ENCODE measurements at places on chromosomes 7 and 10.

GRCh38 chr10:21508706-21509331, 16.7 kb downstream of the SKIDA1 start:
- DNase-seq, result no peak

- no peak for DNase-seq
These were observed 36.3 kb upstream of the GOT1 start for GRCh38 chr10:99466632-99467223.

GRCh38 chr7:106749165-106749564, 88.2 kb upstream of the CCDC71L start:
- no peak for DNase-seq

DNA sequence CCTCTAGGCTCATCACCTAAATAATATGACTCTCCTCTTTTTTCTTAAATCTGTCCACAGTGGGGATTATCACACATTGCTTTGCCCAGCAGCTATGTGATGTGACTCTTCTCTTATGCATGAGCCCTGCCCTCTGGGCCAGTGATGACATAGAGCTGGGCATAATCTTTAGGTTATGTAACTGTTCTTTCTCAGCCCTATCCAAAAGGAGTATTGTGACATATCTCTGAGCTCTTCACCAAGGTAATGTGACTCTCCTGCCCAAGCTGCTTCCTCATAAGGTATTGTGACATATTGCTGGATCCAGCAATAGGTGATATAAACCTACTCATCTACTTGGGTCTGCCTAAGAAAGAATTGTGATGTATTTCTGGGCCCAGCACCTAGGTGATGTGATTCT, 37.7 kb upstream of the ZNF107 start:
- no peak for DNase-seq

GRCh38 chr7:149075286-149075685, 15.2 kb downstream of the ZNF786 start:
- no peak for DNase-seq

DNA sequence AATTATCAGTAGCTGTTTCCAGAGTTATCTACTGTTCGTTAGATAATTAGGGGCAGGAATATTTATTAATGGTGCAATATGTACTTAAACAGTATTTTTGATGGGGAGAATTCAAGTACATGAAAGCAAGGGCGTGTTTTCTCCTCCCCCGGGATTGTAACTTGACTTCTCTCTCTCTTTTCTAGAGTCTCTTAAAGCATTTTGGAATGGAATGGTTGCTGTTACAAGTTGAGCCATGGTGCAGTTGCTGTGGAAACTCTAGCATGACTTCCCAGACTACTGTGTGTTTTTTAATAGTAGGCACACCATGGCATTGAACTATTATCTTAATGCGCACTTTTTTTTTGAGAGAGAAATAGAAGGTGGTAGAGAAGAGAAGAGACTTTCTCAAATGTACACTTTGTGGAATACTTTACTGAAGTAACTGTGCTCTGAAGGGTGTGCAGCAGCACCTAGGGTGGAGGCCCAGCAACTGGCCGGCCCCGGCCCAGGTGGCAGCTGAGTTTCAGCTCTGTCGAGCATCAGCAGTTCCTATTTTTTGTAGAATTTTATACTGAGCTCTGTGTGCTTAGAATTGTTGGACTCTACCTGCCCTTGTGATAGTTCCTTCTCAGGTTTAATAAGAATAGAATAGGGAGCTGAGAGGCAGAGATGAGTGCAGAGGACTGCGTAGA, 64.4 kb downstream of the CCNY start:
- no peak for DNase-seq

- no peak for DNase-seq
These were observed 257.9 kb downstream of the DPP6 start for GRCh38 chr7:154310114-154310513.

DNA sequence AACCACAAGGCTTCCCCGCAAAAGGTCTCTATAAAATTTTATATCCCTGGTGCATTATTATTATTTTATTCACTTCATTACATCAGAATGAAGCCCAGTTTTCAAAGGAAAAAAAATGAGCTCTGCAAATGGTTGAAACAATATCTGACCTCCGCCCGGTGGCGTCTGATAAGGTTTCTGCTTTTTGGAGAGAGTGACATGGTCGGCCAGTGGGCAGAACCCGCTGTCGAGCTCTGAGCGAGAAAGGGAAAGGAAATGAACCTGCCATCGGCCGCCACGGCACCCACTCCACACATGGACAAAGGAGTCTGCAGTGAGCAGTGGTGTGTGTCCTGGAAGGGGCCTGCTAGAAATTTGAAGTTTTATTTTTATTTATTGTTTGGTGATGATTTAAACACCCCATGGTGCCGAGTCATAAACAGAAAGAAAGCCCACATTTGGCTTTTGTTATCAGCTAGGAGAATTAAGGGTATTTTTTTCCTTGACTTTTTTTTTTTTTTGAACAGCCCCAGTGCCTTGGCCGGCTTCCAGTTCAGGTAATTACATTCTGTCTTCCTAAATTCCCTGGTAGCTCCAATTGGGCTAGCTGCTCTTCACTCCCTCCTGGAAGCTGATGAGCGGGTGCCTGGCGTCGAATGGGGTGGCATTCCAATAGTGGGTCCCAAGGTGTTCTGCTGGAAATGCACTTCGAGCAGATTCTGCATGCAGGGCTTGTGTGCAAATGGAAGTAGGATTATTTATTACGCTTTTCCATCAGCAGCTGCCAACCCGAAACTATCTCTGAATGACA, 149.4 kb upstream of the MKI67 start:
- no peak for DNase-seq

- DNase-seq, result peak; percentile 29
These were observed 743 bp upstream of the ZCCHC24 start for GRCh38 chr10:79445977-79446757.

- no peak for DNase-seq
These were observed 29.9 kb downstream of the TNRC18 start for GRCh38 chr7:5393748-5394147.

DNA sequence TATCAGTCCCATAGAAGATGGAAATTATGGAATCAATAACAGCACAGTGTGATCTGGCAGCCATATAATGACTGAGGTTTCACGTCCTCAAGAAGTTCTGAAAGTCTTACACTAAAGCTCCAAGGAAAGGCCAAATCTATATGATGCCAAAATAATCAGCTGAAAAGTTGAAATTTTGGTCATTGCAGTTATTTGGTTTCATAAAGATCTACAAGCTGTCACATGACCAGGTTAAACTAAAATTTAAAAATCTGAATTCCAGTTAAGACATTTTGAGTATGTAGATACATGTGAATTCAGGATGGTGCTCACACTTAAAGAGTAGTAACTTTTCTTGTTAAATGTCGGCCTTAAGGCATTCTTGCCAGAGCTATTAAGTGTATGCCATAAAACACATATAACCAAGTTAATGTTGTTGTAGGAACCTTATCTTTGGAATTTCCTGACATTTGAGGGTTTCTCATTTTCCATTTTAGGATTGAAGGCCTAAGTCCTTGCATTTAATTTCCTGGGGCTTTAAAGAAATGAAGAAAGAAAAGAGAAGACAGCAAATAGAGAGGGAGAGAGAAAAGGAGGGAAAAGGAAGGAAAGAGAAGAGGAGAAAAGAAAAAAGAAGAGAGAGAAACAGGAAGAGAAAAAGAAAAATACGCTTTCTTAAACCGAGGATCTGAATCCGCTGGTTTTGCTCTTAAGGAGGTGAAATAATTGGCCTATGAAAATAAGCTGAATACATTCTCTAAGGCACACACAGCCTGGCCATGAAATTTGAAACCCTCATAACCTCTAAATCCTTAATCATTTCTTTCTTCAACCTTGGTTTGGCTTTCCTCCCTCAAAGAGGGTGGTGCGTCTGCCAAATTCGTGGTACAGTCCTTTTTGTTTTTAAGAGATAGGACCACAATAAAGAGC, 43.8 kb downstream of the DENND2A start:
- no peak for DNase-seq

GRCh38 chr7:127751062-127751461, 99.1 kb downstream of the SND1 start:
- no peak for DNase-seq

- no peak for DNase-seq
These were observed 84.5 kb upstream of the ETV1 start for GRCh38 chr7:14073988-14074387.

- no peak for DNase-seq
These were observed 224.1 kb downstream of the BUB3 start for GRCh38 chr10:123378302-123378701.

- no peak for DNase-seq
These were observed 36.0 kb upstream of the FAM20C start for GRCh38 chr7:156111-157007.

- no peak for DNase-seq
These were observed 135.4 kb upstream of the PRPS1L1 start for GRCh38 chr7:18163091-18163490.

GRCh38 chr7:135510592-135511183, 786 bp upstream of the CNOT4 start:
- no peak for DNase-seq

DNA sequence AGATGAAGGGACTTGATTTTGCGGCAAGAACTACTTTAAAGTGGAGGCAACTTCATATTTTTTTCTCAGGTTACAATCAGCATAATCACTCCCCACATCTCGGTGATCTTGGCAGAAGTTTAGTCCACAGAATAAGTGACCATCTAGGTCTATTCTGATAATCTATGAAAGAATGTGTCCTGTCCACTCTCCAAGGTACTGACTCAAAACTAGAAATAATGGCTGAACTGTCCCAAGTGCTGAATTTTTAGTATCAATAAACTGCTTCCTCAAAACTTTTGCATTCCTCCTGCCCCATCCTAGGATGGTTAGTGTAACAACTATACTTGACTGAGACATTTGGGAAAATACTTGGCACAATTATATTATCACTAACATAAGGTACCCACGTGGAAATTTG, 10.9 kb upstream of the CHRM2 start:
- DNase-seq, result no peak

DNA sequence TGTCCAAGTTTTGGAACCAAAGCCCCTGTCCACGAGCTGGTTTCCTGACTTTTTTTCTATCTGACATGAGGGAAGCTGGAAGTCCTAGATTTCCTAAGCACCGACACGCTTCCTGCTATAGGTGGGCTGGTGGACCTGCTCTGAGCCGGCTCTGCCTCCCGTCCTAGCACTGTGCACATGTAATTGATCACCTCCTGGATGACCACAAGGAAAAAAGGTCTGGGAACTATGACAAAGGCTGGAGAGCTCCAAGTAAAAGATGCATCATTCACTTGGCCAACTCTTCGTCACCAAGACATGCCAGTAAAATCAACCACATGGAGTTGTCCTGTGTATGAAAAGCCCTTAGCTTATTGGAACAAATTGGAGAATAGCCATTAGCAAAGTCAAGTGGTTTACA, 104.8 kb downstream of the ITIH5 start:
- no peak for DNase-seq

GRCh38 chr10:45147000-45147399, 146.3 kb downstream of the ZNF22 start:
- no peak for DNase-seq

GRCh38 chr10:67853512-67853911, 15.5 kb upstream of the DNAJC12 start:
- no peak for DNase-seq

DNA sequence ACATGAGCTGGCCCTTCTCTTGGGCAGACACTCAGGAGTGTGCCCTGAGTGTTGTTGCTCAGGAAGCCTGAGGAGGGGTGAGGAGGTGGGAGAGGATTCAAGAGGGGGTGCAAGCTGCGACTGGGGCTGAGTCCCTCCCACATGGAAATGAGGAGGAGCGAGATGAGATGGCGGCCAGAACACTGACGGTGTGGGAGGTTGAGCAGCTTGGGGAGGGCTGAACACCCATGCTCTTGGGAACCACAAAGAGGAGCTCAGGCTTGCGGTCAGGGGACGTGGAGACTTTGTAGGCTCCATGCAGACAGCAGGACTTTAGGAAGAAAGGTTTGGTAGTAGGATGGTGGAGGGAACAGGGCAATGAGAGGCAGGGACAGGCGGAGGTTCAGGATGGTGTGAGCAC, 163.2 kb upstream of the SHH start:
- no peak for DNase-seq

DNA sequence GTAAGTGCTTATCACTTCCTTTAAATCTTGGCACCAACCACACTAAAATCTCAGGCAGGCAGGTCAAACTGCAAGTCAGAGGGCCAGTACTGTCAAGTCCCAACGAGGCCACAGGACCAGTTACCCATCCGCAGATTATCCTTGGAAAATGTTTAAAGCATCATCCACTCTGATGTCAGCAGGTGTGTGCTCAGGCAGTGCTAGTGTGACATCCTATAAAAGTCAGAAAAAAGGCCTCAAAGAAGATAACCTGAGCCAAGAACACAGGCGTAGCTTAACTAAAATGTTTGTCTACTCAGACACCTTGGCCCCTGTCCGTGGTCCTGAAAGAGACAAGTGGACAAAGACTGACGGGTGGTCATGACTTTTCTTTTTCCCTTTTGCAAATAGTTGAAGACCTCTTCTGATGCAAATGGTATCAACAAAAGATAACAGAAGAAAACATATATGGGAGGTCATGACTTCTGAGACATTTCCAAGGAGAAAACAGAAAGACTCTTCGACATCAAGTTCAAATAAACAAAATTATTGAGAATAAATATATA, 309.3 kb downstream of the KCNMA1 start:
- DNase-seq, result peak; percentile 57

Data from progenitor cell of endocrine pancreas (in vitro differentiated cells).